ENCODE measurements at places on chromosomes 5 and 9. TPM values are rescaled to one million over a fixed set of nuclear protein-coding genes. Genes with fewer than 3 reads are reported as not detected.
A peak's percentile ranks its signal among the peaks of the same experiment; 100 is the strongest.

AGXT2 gene
- not detected for total RNA-seq

PCDHB14 gene
- not detected for total RNA-seq

- no peak for DNase-seq
Measured at GRCh38 chr9:117714282-117714681, 10.1 kb downstream of the TLR4 start.

DNA sequence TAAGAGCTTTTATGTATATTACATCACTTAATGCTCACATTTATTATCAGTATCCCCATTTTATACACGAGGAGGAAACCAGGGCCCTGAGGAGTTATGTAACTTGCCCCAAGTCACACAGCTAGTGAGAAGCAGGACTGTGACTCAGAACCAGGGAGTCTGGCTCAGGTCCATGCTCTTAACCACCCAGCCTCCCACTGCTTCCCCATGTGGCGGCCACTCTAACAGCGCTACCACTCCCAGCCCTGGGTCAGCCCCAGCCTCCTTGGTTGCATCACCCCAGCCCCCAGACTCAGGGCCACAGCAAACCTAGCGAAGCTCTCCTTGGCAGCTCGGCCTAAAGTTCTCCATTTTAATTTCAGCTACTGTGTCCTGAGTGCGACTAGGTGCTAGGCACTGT, 159.1 kb downstream of the PAX5 start:
- no peak for DNase-seq

PARP8 gene
- 36.9 TPM for total RNA-seq

DNA sequence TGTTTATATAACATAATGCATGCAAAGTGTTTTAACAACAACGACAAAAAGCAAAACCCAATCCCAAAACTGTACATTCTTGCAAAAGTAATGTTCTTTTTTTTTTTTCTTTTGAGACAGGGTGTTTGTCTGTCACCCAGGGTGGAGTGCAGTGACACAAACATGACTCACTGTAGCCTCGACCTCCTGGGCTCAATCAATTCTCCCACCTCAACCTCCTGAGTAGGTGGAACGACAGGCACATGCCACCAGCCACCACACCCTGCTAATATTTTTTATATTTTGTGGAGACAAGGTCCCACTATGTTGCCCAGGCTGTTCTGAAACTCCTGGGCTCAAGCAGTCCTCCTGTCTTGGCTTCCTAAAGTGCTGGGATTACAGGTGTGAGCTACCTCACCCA, 13.6 kb upstream of the HAVCR1 start:
- peak; percentile 27 for DNase-seq

- no peak for DNase-seq
Measured at GRCh38 chr9:115328677-115329076, 210.7 kb upstream of the TNC start.

- peak; percentile 62 for DNase-seq
Measured at GRCh38 chr9:36092509-36093215, 43.9 kb upstream of the GLIPR2 start.

SLC34A3 gene
- not detected for total RNA-seq

DNA sequence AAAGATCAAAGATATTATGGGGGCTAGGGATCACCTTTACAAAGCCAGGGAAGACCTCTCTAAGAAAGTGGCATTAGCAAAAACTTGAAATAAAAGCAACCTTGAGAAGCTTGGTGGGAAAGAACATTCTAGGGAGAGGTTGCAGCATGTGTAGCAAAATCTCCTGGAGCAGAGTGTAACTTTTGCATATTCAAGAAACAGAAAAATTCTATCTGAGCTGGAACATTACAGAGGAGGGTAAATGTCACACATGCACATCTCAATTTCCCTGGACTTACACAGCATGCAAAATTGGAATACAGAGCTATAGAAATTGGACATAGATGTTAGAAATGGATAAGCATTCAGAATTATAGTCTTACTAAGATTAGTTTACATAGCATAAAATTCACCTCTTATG, 510.0 kb downstream of the CETN3 start:
- no peak for DNase-seq

TLX3 gene
- total RNA-seq, result not detected

DNA sequence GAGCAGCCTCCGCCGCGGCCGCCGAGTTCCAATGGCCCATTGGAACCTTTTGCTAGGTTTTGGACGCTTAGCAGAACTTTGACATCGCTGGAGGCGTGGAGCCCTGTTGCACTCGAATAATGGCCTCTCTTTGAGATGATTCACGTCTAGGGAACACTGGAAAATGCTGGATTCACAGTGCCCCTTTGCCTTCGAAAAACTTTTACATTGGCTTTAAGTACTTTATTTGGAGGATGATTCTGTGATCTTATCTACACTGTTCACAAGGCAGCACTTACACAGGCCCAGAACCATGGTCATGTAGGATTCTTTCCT, 536 bp upstream of the PPIC start:
- no peak for DNase-seq

DNA sequence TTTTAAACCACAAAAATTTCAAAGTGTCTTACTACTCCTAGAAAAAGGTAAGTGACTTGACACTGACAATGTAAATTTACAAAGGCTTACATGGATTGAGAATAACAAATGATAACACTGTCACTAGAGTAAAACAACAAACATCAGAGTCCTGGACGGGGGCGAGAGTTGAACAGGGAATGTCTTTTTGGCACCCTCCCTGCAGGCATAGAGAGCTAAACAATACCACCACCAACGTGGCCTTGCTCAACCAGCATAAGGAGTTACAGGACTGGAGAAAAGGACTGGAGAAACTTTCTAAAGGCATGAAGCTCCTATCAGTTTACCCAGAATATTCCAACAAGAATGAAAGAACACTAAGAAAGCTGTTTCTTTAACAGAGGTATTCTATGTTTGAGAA, 55.3 kb downstream of the PTBP3 start:
- DNase-seq, result no peak

DNA sequence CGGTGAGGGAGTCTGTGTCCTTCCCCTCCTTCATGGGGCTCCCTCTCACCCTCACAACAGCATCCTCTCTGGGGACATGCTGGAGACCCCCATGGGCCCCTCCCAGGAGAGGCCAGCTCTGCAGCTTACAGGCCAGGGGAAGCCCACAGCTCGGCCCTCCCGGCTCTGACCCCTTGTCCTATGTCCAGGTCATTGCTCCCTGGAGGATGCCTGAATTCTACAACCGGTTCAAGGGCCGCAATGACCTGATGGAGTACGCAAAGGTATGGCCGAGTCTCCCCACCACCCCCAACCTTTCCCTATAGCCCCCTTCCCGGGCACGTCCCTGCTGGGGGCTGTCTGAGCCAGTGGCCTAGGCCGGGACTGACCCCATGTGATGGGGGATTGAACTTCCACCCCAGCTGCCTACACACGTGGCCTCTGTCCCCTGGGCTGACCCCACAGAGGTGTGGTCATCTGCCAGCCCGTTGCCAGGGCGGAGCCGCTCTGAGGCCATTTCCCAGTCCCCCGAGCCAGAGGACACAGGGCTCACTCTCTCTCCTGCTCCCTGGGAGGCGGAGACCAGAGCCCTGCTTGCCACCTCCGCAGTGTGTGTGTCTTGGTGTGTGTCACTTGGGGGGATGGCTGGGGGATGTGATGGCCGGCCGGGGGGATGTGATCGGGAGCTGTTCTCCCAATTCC, 21.9 kb downstream of the ASS1 start:
- no peak for DNase-seq

GRCh38 chr5:110965773-110966581, 105.5 kb upstream of the TSLP start:
- DNase-seq, result no peak

SLC4A9 gene
- total RNA-seq, result 0.26 TPM

DNA sequence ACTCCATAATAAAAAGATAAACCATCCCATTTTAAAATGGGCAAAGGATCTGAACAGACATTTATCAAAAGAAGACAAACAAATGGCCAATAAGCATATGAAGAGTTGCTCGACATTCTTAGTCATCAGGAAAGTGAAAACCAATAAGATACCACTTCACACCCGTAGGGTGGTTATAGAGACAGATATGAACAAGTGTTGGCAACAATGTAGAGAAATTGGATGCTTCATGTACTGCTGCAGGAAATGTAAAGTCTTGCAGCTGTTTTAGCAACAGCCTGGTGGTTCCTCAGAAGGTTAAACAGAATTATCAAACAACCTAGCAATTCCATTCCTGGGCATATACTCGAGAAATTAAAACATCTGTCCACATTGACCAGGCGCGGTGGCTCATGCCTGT, 42.5 kb downstream of the GTF3C4 start:
- no peak for DNase-seq

PCDHGA1 gene
- total RNA-seq, result not detected

DNA sequence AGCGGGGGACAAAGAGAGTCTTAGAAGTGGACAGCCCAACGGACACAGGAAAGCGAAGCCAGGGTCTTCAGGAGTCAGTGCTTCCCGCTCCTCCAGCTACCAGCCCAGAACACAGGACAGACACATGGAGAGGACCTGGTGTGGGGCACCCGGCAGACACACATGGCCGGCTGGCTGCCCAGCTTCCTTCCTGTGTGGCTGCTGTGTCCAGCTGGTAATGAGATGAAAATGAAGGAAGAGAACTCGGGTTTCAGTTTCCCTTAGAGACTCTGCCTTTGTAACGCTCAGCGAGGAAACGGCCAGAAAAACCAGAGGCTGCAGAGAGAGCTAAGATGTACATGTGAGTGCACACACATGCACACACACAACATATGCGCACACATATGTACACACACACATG, 87.5 kb downstream of the SECISBP2 start:
- DNase-seq, result no peak

- no peak for DNase-seq
Measured at GRCh38 chr9:136093346-136093986, 1.6 kb downstream of the NACC2 start.

MYMK gene
- total RNA-seq, result not detected

GRCh38 chr5:178069909-178070308, 43.4 kb upstream of the N4BP3 start:
- DNase-seq, result peak; percentile 63

- DNase-seq, result peak; percentile 70
Measured at GRCh38 chr5:175895686-175896102, 24.3 kb downstream of the CPLX2 start.

GRCh38 chr5:81164936-81165335, 68.2 kb upstream of the CKMT2 start:
- no peak for DNase-seq

Measured in activated CD4-positive, alpha-beta memory T cell treated with anti-CD3 and anti-CD28 coated beads for 36 hours (primary cell).